Psoas muscle (tissue), 8 donors: ENCODE measurements at places on chromosomes 12 and 14.

DNA sequence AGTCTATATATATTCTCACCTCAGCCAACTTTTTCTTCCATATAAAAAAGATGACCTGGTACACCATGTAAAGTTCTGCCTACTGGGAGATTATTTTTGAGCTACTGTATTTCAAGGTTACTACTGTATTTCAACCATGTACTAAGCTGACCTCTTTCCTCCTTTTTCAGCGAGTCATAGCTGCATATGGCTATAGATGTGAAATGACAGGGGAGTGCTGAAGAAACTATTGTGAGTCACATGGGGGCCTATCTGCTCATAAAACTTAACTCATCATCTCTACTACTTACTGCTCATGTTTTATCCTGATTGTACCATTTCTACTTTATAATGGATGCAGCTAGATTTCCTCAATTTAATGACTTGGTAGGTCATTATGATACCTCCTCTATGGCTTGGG is 571.4 kb upstream of the ATP2B1 start:
- DNase-seq = no peak

GRCh38 chr14:51441001-51441400 is 201.0 kb downstream of the TMX1 start:
- DNase-seq = no peak

GRCh38 chr14:93011650-93012325 is 88.8 kb downstream of the CHGA start:
- no peak for DNase-seq

GRCh38 chr12:112419297-112420133 is 768 bp downstream of the PTPN11 start:
- peak; percentile 79 for DNase-seq

GRCh38 chr12:14768823-14769405 is 34.4 kb downstream of the WBP11 start:
- DNase-seq = no peak

- no peak for DNase-seq
These were observed 39.3 kb upstream of the CAPRIN2 start for GRCh38 chr12:30794020-30794419.

DNA sequence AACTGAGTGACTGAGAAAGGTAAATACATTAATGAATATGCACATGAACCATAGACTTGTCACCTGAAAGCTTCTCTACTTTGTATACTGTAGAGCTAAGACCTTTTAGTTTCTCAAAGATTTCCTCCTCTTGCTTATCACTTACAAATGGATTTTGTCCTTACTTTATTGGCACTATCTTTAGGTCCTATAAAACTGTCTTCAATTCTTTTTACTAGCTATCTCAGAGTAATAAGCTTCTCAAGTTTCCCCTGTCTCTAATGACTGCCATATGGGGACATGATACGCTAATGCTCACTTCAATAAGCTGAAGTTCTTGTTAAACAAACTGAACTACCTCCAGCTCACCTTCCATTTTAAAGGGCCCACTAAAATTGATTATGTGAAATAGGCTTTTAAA is 468.2 kb upstream of the CCDC196 start:
- no peak for DNase-seq

DNA sequence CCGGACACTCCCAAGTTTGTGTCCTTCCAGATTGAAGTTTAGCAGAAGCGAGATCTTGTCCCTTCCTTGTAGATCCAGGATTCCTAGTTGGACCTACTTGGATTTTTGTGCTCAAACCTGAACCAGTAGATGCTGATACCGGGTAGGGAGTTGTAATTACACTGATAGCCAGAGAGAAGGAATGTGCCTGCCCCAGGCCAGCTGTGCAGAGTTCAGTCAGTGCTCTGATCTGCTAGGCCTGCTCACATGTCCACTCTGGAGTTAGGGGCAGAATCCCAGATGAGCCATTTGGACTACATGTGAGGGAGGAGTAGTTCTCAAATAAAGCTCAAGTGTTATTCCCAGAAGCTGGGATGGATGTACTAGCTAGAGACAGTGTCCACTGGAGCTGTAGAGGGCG is 65.7 kb downstream of the PRKCH start:
- no peak for DNase-seq

DNA sequence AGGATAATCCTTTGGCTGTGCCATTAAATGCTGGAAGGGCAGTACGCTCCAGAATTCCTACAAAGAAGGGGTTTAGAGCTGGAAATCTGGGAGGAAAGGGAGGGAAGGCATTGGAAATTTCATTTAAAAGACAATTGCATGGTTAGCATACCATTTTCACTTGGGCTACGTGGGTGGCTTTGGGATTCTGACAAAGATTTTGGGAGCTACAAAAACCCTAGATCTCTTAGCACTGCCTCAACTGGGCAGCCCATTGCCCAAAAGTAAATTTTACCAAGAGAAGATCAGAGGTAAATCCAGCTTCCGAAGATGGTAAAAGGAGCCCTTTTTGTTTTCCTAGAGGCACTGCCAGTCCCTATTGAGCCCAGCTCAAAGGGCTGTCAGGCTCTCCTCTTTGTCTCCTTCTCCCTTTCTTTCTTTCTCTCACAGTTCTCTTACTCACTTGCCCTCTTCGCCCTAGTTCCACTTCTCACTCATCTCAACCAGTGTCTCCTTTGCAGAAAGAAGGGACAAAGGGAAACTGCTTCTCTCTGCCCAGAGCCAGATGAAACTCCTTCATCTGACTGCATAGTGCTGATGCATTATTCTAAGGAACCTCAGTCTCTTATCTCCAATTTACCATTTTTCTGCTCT is 125.4 kb upstream of the PLEKHA5 start:
- no peak for DNase-seq

DNA sequence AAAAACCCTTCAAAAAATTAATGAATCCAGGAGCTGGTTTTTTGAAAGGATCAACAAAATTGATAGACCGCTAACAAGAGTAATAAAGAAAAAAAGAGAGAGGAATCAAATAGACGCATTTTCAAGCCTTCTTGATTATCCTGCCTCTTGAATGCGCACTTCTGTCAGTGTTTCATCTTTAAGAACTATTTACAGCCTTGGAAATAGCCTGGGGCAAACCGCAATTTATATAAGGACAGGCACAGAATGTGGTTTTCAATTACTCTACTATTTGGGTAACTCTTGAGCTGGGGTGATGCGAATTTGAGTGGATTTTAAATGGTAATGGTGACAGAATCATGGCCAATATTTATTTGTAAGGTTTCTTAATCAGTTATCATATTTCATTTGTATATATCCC is 179.1 kb upstream of the OTX2 start:
- no peak for DNase-seq

DNA sequence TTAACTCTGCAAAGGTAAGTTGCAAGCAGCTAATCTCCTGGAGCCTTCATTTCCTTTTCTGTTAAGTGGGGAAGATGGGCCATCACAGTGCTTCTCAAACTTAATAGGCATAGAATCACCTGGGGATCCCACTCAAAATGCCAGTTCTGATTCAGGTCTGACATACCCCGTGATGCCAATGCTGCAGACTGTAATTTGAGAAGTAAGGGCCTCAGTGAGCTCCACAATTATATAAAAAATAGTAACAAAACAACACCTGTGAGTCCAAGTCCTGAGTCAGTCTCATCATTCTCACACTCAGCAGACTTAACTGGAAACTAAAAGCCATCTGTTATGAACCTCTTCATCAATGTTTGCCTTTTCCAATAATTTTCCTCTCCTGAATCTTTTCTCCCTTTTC is 10.8 kb upstream of the PSMA6 start:
- DNase-seq = no peak

- no peak for DNase-seq
These were observed 408.2 kb downstream of the AEBP2 start for GRCh38 chr12:19847294-19848059.

DNA sequence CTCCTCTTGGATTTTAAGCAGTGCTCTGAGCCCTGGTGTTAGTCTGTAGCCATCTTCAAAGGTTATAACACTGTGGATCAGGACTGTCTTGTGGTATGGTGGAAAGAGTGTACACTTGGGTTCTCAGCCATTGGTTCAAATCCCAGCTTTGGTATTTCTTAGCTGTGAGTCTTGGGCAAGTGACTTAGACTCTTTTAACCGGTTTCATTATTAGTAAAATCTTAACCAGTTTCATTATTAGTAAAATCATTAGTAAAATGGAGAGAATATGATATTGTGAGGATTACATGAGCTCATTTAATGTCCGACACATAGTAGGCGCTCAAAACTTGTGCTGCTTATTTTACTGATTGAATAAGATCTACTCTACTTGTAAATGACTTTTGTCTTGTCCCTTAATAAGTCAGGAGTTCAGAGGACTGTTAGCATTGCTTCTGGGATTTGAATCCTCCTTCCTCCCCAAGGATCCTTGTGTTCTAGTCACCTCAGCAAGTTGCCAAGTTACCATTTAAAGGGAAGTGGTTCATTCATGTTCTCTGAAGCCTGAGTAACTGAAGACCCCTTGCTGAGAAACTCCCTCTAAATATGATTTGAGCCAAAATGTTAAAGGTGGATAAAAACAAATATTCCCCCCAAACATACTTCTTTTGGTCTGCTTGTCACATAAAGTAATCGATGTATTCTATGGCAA is 12.4 kb downstream of the TTLL5 start:
- no peak for DNase-seq

DNA sequence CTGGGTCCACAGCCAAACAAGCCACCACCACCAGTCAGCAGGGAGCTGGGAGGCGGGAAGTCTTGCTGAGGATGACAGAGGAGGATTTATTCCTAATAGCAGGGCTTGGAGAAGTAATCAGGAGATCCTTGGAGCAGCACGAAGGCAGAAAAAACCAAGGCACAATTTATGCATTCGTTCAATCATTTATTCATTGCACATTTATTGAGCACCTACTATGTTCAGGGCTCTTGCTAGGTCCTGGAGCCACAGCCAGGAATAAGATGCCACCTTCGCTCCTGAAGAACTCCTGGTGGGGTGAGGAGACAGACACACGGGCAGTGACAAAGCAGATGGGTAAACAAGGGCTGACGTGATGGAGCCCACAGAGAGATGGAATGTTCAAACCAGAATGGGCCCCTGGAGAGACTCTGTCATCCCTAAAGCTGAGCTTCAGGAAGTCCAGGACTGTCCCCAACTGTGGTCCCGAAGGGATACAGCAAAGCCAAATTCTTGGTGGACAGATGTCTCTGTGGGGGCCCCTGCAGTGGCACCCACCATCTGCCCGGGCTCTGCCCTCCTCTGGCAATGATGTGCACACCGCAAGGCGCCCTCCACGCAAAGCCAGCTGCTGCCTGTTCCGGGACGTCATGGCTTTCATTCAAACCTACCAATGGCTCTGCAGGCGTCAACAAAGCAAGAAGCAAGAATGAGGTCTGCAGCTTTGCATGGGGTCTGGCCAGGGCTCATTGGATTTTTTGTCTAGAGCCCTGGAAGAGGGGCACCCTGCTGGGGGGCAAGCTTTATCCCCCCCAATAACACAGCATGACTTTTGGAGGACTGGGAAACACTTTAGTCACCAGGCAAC is 3.0 kb upstream of the TESC start:
- no peak for DNase-seq

GRCh38 chr12:123134826-123135225 is 16.1 kb downstream of the PITPNM2 start:
- DNase-seq = no peak

- no peak for DNase-seq
These were observed 115.4 kb downstream of the KLHL28 start for GRCh38 chr14:44846232-44846824.

GRCh38 chr12:121005346-121005815 is 10.9 kb downstream of the C12orf43 start:
- DNase-seq = no peak

DNA sequence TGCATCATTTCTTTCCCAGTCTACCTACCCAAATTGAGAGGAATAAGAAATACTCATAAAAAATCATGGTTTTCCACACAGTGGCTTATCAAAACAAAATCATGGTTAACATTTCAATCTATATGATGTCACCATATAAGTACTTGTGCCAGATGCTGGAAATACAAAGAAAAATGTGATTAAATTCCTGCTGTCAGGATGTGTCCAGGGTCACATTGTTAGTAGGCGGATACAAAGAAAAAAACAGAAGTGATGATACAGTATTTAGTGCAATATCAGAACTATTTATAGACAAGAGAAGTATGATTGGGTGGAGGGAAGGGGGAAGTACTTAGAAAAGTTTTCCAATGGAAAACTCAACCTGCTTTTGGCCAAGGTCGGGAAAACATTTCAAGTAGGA is 47.0 kb upstream of the OR6J1 start:
- DNase-seq = no peak

GRCh38 chr12:56257491-56258067 is 605 bp downstream of the ANKRD52 start:
- DNase-seq = no peak

GRCh38 chr12:27545665-27546064 is 21.7 kb downstream of the PPFIBP1 start:
- no peak for DNase-seq

GRCh38 chr14:63647696-63648410 is 6.2 kb upstream of the WDR89 start:
- no peak for DNase-seq

DNA sequence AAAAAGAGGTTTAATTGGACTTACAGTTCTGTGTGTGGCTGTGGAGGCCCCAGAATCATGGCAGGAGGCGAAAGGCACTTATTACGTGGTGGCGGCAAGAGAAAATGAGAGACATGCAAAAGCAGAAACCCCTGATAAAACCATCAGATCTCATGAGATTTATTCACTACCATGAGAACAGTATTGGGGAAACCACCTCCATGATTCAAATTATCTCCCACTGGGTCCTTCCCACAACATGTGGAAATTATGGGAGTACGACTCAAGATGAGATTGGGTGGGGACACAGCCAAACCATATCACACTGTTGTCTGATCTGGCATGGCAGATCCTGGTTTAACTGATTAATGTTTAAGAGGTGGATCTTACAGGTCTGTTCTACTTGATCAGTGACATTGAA is 5.6 kb downstream of the DDX47 start:
- DNase-seq = no peak

GRCh38 chr14:58082011-58082410 is 70.0 kb downstream of the ARMH4 start:
- no peak for DNase-seq

GRCh38 chr12:6987956-6988553 is 17.3 kb downstream of the EMG1 start:
- no peak for DNase-seq

- DNase-seq = no peak
These were observed 37.8 kb upstream of the C12orf75 start for GRCh38 chr12:105292705-105293104.

- no peak for DNase-seq
These were observed 29.0 kb upstream of the A2M start for GRCh38 chr12:9144730-9145106.

DNA sequence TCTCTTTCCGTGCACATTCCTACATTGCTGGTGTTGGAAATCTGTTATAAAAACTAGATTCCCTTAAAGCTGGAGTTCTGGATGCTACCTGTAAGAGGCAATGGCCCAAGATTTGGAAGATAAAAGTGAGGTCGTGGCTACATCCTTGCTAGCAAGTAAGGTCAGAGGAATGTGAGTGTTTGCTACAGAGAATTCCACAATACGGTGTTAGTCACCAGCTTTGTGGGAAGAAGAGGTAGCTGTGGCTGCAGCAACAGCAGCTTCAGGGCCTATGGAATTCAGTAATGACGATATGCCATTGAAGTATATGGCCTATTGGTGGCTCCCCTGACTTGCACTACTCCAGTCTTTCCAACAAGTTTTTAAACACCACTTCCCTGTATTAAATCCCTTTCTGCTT is 227.7 kb upstream of the TMEM260 start:
- DNase-seq = no peak

- no peak for DNase-seq
These were observed 44.5 kb downstream of the MAP1LC3B2 start for GRCh38 chr12:116603546-116604177.

GRCh38 chr14:60968099-60968498 is 12.8 kb downstream of the TRMT5 start:
- DNase-seq = no peak

- no peak for DNase-seq
These were observed 727.8 kb downstream of the BCL11B start for GRCh38 chr14:98544174-98544573.
